ENCODE measurements at places on chromosomes 6 and 20.

- no peak for DNase-seq
Observed at GRCh38 chr6:70196531-70196930, 106.4 kb downstream of the COL9A1 start.

- peak; percentile 35 for DNase-seq
Observed at GRCh38 chr20:60137657-60138245, 179.5 kb downstream of the CDH26 start.

- DNase-seq, result no peak
Observed at GRCh38 chr20:32518593-32519380, 66.3 kb downstream of the NOL4L start.

DNA sequence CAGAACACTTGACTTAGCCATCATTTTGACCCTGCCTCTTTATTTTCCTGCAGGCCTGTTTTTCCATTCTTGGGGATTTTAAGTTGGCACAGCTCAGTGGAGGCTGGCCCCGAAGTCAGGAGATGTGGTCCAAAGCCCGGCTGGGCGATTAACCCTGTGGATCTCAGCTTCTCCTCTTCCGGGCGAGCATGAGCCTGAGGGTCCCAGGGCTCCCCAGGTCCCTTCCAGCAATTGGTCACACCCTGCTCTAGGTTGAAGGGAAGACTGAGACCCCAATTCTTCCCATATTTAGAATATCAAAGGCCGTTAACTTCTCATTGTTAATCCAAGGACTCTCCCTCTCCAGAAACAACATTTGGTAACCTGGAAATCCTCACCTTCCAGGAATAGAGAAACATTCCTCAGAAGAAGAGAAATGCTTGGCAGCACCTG is 2.3 kb downstream of the THBS2 start:
- no peak for DNase-seq

GRCh38 chr20:40633123-40633850 is 55.7 kb downstream of the MAFB start:
- DNase-seq, result no peak

Measured in stimulated activated CD4-positive, alpha-beta T cell treated with anti-CD3 and anti-CD28 coated beads, Interleukin-4, amount 100 ng/mL, for 1 hour (primary cell).